ENCODE measurements at places on chromosomes 6 and 20.

GRCh38 chr6:159052720-159053119 is 7.9 kb upstream of the TAGAP start:
- no peak for DNase-seq

- DNase-seq: no peak
These were observed 6.1 kb upstream of the TBX18 start for GRCh38 chr6:84770521-84770920.

DNA sequence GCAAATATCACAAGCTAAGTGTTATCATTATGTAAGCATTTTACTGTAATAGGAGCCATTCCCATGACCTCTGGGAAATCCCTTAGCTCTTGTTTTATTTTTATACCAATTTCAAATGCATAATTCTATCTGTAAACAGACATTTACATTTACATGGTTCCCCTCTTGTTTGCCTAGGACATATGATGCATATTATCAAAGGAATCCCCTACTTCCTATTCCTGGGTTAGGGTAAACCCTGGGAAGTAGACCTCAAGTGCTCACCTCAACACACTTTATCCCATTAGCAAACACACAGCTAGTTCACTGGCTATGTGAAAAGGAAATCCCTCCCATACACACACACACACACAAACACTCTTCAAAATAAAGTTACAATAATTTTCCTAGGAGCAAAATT is 27.1 kb downstream of the PDE10A start:
- no peak for DNase-seq

DNA sequence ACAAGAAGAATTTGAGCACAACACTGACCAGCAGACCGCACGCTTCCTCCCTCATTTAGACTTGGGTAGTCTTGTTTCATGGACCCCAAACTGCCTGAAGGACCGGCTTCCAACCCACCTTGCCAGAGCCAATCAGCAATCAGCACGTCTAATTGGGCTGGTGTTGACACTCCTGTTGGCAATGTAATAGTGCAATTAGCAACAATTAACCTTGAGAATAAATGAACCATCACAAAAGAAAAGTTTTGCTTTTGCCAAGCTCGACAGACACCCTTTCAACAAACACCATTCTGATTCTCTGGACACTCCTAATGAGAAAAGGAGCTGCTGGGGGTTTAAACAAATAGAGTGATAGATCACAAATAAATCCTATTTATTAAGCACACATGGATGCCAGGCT is 61.0 kb downstream of the EDN3 start:
- DNase-seq: no peak

DNA sequence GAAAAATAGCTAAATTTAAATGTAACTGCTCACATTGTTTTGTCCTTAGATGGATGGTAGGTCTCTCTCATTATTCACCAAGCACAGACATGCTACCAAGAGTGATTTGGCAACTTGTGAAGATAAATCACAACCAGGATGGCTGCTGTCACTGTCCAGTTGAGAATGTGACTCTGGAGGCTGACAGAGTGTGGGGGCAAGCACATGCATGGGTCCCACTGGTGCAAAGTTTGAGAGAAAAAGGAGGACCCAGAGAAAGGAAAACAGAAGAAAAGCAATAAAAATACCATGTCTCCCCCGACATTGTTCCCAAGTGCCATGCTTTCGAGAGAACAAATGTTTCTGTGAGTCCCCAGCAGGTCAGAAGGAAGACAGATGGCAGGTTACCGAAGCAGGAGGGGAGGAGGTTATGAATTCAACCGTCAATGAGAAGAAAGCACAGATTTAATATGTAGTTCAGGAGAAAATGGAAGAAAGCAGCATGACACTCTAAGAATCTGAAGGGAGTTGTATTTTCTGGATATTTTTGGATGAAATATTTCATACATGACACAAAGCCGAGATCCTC is 73.0 kb upstream of the TSHZ2 start:
- no peak for DNase-seq

DNA sequence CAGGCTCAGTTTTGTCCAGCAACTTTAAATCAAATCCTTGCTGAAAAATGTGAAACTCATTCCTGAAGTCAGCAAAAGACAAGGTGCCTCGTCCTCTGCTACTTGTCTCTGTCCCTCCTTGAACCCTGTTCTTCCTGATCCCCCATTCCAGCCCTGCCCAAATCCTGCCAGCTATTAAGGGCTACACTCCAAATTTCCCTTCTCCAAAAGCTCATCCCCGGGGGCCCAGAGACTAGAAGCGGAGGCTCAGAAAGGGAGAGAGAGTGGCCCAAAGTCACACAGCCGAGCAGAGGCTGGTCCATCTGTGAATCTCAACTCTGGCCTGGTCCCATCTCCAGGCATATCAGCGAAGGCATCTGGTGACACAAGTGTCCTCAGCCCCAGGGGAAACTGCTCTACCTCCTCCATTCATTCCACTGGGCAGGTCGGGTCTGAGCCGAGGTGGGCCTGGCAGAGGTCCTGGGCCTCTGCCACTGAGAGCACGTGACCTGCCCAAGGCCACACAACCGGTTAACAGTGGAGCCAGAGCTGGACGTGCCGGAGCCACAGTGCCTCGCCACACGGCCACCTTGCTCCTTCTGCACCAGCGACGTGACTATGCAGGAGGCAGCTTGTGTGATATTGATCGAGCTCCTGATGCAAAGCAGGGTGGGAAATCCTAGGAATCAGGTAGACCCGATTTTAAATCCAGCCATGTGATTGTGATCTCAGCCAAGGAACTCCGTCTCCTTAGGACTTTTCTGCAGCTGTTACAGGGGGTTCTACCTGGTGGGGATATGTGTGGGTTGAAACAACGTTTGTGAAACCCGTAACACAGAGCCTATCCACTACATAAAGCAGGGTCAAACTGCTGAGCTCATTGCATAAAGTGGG is 28.6 kb downstream of the NOL4L start:
- no peak for DNase-seq

Data from KBM-7 (cell line).